ENCODE measurements at places on chromosomes 2 and 18.
A peak's percentile ranks its signal among the peaks of the same experiment; 100 is the strongest.

DNA sequence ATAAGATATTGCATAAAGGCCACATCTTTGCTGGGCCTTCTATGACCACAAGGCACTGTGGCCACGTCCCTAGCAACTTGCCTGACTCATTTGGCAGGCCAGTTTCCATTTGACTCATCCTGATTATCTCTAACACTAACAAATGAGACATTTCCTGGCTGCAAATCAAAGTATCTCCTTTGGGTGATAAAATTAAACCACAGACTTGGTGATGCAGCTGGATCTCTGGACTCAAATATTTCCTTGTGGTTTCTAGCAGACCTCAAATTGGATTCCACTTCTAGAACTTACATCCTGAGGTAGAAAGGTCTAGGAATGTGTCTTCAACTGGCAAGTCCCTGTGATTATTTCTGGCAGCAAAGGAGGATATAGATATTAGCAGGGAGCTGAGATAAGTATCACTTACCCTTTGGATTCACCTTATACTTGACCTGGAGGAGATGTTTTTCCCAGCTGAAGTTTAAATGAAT, 167.9 kb upstream of the NXPH2 start:
- DNase-seq: peak; percentile 24

- no peak for DNase-seq
Measured at GRCh38 chr2:27202854-27203253, 9.0 kb upstream of the ATRAID start.

DNA sequence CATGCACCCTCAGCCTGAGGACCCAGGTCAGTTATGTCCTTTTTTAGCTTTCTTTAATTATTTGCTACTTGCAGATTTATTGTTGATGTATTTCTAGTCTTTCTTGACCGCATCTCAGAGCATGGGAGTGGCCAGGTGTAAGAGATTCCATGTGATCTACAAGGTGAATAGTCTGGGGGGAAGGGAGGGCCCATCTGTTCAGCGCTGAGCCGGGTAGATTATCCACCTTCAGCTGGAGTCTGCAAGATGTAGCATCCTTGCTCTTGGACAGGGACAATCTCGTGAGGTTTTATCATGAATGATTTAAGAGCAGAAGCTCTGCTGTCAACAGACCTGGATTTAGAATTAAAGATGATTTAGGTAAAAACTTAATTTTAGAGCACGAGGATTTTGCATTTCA, 12.0 kb upstream of the DGKD start:
- no peak for DNase-seq

- DNase-seq: peak; percentile 14
Measured at GRCh38 chr2:7119132-7119835, 202.1 kb downstream of the RNF144A start.

DNA sequence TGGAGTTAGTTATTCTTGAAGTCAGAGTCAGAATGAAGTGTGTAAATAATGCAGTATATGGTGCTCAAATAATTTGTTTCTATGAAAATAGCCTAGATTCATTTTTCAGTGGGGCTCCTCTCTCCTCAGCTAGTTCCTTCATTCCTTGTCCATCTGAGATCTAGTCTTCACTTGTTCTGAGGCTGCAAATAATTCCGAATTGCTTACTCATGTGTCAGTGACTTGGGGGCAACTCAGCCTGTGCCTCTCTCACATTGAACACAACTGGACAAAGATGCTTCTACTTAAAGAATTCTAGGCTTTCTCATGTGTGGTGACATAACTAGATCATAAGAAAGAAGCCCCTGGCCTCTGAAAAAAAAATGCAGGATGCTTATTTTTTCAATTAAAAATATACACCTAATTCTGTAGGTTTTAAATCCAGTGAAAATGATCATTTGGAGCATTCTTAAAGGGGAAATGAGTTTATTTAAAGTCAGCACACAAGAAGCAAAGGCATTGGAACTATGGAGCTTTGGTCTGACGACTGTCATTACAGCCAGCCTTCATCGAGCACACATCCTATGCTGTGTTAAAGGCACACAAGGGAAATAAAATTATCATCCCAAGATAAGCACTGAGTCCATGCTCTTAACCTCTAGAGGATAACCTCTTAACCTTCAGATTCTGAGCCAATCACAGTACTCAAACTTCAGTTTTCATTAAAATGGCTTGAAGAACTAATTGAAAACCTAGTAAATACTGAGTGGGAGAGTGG, 24.8 kb upstream of the SCN7A start:
- no peak for DNase-seq

- no peak for DNase-seq
Measured at GRCh38 chr18:13406736-13407135, 188.2 kb downstream of the LDLRAD4 start.

DNA sequence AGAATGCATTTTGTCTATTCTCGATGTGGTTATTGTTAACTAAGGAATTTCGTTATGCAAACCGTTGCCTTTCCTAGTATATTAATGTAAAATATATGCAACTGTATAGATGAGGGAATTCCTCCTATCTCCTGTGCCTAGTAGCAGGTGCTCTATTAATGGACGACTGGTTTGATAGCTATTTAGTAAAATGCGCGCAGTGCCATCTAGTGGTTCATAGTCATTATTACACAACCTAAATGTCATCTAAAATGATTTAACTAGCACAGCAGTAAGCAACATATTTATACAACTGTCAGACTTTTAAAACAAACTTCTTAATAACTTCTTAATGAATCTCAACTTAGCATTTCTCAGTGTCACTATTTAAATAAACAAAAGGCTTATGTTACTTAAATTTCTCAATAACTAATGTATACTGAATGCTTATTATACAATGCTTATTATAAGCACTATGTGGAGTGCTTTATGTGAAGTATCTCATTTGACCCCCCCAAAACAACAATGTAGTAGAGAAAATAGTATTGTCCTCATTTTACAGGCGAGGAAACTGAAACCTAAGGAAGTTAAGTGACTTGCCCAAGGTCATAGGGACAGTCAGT, 77.9 kb downstream of the DTNA start:
- DNase-seq: peak; percentile 75

DNA sequence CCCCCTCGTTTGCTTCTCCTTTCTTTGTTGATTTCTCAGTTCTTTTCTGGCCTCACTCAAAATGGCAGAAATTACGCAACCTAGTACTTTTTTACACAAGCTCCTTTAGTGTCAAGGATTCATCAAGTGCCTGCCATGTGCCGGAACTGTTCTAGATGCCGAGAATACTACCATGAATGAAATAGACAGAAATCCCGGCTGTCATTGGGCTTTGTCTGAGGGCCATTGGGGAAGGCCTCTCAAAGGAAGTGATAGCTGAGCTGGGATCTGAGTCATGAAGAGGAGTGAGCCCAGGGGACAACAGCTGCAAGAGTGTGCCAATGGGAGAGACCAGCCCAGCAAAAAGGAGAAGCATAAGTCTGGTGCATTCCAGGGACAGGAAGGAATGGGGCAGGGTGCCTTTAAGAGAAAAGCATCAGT, 34.3 kb upstream of the PPP1CB start:
- peak; percentile 14 for DNase-seq

GRCh38 chr2:55771612-55772011, 78.0 kb upstream of the PNPT1 start:
- DNase-seq: peak; percentile 53

DNA sequence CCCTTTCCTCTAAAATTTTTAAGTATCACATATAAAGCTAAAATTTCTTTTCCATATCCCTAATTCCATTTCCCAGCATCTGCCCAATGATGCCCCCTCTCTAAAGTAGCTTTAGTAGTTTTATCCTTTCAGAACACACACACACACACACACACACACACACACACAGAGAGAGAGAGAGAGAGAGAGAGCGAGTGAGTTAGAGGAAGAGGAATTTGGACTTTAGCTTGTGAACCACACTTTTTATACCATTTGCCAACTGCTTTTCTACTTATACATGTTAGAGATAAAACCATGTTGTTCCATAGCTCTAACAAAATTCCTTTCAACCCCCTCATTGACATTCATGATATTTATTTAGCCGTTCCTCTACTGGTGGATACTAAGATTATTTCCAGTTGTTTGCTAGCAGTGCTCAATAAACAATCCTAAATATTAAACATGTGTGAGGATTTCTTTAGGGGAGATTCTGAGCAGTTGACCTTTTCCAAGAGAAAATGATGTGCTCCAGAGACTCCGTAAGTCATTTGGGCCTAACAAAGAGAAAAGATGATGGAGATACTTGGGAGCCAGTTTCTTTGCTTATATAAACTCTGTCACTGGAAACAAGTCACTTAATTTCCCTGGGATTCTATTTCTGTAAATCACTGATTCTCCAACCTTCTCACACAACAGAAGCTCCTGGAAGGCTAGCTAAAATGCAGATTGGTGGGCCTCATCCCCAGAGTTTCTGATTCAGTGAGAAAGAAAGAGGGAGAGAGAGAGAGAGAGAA, 229.7 kb upstream of the SP5 start:
- no peak for DNase-seq

DNA sequence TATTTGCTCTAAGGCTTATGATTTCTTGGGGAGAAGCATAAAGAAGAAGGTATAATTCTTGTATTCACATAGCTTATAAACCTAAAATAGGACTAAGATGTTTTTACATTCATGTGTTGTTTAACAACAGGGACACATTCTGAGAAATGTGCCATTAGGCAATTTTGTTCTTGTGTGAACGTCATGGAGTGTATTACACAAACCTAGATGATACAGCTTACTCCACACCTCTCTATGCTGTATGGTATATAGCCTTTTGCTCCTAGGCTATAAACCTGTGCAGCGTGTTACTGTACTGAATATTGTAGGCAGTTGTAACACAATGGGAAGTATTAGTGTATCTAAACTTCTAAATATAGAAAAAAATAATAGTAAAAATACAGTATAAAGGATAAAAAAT, 92.1 kb downstream of the PHLPP1 start:
- DNase-seq: no peak

GRCh38 chr2:112962308-112963175, 15.3 kb upstream of the IL36G start:
- DNase-seq: no peak

- DNase-seq: no peak
Measured at GRCh38 chr2:172623249-172623965, 67.5 kb downstream of the PDK1 start.

DNA sequence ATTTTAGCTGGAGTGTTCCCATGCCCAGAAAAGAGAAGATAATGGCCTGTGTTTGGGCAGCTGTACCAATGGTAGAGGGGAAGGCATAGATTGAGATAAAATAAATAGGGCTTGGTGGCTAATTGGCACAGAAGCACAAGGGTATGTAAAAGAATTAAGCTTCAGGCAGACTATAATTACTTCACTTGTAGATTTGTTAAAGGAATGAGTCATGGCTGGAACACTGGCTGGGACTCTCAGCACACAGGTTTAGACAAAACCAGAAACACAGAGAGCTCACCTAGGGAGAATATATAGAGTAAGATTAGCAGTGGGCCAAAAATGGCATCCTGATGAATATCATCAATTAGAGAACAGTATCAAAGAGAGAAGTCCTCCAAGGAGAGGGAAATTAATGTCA, 198.3 kb upstream of the FIGN start:
- DNase-seq: no peak

GRCh38 chr2:164710837-164711765, 89.8 kb upstream of the GRB14 start:
- peak; percentile 85 for DNase-seq

- DNase-seq: no peak
Measured at GRCh38 chr2:164213916-164214315, 407.4 kb downstream of the GRB14 start.

DNA sequence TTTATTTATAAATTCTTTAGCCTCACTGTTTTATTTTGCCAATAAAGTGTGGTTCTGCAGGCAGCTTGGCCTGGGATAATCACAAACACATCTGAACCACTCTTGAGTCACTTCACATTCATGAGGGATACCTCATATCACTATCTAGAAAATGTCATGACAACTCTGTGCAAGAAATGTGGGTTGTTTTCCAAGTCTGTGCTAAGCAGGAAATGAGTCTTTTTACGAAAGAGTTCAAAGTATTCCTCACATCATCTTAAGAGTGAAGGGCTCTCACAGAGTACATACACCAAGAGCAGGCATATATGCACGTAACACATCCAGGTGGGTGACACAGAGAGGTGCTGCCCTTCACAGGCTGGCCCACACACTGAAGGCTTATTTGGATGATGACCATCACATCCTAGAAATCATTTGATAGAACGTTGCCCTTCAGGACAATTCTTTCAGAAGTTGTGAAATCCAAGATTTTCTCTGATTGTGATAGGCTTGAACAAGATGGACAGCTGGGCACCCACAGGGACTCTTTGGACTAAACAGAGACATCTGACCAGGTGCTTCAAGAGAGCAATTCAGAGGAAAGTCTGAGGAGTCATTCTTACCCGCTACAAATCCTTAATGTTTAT, 811.1 kb upstream of the LRATD1 start:
- DNase-seq: no peak

DNA sequence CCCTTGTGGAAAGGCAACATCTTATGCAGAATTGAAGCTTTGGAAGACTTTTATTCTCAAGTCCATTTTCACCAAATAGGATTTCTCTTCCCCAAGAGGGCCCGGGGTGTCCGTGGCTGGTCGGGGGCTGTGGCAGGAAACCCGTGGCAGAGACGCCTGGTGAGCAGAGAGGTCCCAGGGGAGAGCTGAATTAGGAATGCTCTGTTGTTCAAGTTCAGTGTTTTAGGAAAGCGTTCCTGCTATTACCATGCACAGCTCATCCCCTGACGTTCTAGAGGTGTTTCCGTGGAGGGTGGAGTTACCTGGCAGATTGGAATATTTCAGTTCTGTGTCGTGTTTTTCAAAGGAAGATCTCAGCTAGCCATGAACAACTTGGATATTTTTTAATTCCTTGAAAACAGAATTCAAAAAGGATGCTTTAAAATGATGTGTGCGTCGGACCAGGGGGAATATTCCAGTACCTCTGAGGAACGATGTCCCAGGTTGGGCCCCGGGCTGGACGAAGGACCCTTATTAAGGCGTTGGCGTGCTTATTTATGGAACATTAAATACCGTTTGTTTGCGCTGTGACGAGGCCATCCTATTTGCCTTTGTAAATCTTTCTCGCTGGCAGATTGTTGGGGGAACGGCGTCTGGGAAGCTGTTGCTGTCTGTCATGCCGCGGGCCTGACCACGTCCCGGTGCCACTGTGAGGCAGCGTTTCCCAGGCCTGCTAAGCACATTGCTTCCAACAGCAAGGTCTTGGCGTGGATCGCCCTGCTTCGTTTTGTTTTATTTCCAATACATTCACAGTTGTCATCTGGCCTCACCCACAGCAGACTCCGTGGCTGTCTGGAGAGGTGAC, 8.2 kb downstream of the NFATC1 start:
- no peak for DNase-seq

- no peak for DNase-seq
Measured at GRCh38 chr2:10016001-10016801, 27.1 kb upstream of the KLF11 start.

DNA sequence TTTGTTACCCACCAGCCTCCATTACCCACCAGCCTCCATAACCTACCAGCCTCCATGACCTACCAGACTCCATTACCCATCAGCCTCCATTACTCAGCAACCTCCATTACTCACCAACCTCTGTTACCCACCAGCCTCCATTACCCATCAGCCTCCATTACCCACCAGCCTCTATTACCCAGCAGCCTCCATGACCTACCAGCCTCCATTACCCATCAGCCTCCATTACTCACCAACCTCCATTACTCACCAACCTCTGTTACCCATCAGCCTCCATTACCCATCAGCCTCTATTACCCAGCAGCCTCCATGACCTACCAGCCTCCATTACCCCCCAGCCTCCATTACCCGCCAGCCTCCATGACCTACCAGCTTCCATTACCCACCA, 133.3 kb upstream of the HS6ST1 start:
- DNase-seq: no peak

GRCh38 chr18:78242806-78243205, 736.8 kb upstream of the SALL3 start:
- no peak for DNase-seq

Data from HT-29 (cell line).